ENCODE measurements at places on chromosomes 7 and 10. TPM values are rescaled to one million over a fixed set of nuclear protein-coding genes. Genes with fewer than 3 reads are reported as not detected.

Gene PPIA
- polyA plus RNA-seq = 1,462 TPM

Gene SPDYE6
- 4.3 TPM for polyA plus RNA-seq

Gene SPDYE1
- 0.72 TPM for polyA plus RNA-seq

Gene SH2B2
- 1.6 TPM for polyA plus RNA-seq

DNA sequence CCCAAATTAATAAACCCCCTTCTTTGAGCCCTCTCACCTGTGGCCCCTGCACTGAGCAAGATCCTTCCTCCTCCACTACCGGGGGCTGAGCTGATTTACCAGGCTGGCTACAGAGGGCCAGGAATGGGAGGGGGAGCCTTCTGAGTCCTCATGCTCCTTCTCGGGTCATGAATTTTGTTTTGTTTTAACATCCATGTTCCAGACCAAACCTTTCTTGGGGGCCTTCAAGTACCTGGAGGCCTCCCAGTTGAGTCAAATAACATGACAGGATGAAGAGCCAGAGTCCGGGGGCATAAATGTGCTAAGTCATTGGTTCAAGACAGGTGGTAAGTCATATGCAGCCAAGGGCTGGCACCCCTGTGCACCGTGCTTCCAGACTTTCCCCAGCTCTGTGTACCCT is 39.6 kb downstream of the AFAP1L2 start:
- no peak for DNase-seq
- H3K4me3 ChIP-seq = no peak overlapping the region
- peaks cover 13% of the 10 kb centered on the region for H3K4me1 ChIP-seq
- no peaks in the 10 kb centered on the region for H3K36me3 ChIP-seq

DNA sequence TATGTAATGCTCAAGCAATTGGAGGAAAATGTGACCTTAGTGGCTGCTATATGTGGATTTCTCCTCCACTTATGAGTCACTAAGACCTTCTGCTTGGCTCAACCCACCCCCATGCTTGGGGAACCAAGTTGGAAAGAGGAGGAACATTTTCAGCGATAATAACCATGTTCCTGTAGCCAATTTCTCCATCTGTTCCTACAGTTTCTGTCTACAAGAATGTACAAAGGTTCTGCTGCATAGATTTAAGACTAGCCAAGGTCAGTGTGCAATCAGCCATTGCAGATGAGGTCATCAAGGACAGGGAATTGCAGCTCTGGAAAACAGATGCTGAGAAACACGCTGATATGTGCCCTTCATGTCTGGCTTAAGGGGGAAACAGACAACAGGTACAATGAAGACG is 5.6 kb upstream of the NRCAM start:
- no peak for DNase-seq
- peaks cover 15% of the 10 kb centered on the region for H3K27me3 ChIP-seq
- H3K36me3 ChIP-seq = no peaks in the 10 kb centered on the region
- H3K27ac ChIP-seq = no peak overlapping the region
- H3K4me3 ChIP-seq = no peak overlapping the region

- H3K36me3 ChIP-seq = no peaks in the 10 kb centered on the region
- DNase-seq = no peak
- no peaks in the 10 kb centered on the region for H3K4me1 ChIP-seq
- H3K27me3 ChIP-seq = no peaks in the 10 kb centered on the region
- H3K27ac ChIP-seq = no peak overlapping the region
- no peak overlapping the region for H3K4me3 ChIP-seq
Measured at GRCh38 chr10:115657161-115657860, 564.1 kb downstream of the ATRNL1 start.

DNA sequence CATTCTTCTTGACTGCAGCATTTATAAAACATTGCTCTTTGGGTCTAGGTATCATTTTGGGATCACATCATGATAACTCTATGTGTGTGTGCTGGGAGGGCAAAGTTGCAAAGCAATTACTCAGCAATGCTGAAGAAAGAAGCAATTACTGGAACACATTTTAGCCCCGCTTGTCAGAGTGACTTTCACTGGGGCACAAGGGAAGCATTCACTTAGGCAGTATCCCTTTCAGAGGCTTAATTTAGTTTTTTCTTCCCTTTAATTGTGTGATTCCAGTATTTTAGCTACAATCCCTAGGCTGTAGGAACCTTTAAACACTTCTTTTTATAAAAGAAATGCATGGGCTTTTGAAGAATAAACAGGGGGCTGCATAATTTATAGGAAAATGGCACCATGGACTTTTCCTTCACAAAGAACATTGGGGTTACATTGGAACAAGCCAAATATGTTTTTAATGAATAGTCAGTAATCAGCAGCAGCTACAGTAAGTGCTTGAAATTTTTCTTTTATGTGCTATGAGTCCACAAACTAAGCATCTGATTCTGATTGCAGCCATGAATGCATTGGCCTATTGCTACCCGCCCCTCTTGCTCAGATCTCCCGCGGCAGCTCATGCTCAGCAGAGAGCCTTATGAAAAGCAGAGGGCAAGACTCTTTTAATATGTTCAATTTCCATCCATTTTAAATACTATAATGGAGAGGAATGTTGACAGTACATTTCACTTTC is 51.2 kb upstream of the NXPH1 start:
- DNase-seq = no peak
- no peaks in the 10 kb centered on the region for H3K36me3 ChIP-seq
- H3K4me3 ChIP-seq = no peak overlapping the region
- no peaks in the 10 kb centered on the region for H3K27me3 ChIP-seq

- DNase-seq = no peak
- no peak overlapping the region for H3K4me3 ChIP-seq
- peaks cover 38% of the 10 kb centered on the region for H3K36me3 ChIP-seq
- peaks cover 15% of the 10 kb centered on the region for H3K4me1 ChIP-seq
- no peaks in the 10 kb centered on the region for H3K27me3 ChIP-seq
- H3K27ac ChIP-seq = no peak overlapping the region
Measured at GRCh38 chr7:5413449-5413786, 10.2 kb downstream of the TNRC18 start.

GRCh38 chr7:127838816-127839415 is 186.9 kb downstream of the SND1 start:
- H3K4me1 ChIP-seq = peaks cover 3% of the 10 kb centered on the region
- no peaks in the 10 kb centered on the region for H3K36me3 ChIP-seq
- H3K27me3 ChIP-seq = no peaks in the 10 kb centered on the region
- H3K4me3 ChIP-seq = peak overlapping the region; percentile 16
- H3K27ac ChIP-seq = peak overlapping the region; percentile 72

DNA sequence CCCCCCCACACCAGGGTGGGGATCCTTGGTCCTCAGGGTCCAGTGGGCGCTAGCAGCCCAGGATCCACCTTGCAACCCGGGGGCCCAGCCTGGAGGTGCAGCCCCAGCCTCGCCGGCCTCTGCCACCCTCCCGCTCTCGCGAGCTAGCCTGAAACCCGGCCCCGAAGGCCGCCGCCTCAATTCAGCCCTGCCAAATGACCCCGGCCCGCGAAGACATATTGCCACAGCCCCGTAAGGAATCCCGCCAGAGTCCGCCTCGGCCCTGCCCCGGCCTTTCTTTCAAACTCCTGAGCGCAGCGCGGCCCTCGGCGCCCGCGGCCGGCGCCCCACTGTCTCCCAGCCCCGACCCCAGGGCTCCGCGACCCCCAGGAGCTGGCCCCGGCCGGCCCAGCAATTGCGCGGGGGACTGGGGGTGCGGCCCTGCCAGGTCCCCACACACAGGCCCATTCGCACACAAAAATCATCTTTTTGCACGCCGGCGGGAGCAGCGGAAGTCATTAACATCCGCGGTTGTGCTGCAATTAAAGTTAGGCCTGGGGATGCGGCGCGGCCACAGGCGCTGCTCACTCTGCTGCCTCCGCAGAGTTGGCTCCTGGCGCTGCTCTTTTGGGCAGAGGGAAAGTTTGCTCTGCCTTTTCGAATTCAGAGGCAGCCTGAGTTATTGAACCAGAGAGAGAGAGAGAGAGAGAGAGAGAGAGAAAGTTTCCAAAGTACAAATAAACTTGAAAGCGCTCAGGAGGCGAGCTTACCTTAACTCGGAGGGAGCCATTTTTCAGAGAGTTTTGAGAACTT is 4.0 kb downstream of the HOXA5 start:
- peaks cover 8% of the 10 kb centered on the region for H3K27me3 ChIP-seq
- H3K36me3 ChIP-seq = peaks cover 4% of the 10 kb centered on the region

DNA sequence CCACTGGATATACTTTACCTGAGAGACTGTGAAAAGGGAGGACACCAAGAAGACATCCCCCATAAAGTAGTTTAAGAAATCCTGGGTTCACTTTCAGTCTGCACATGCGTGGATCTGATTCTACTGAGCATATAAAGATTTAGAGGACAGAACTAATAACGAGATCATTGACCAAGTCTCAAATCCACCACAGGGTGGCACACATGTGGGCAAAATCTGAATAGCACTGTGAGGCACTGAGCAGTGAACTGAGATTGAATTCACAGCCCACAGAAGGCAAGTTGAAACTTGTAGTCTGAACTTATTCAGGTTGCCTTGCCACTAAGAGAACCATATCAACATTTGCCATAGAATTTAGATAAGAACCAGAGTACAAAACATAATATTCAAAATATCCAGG is 818.6 kb downstream of the GRID1 start:
- H3K36me3 ChIP-seq = no peaks in the 10 kb centered on the region
- no peaks in the 10 kb centered on the region for H3K27me3 ChIP-seq
- H3K27ac ChIP-seq = no peak overlapping the region
- no peak overlapping the region for H3K4me3 ChIP-seq
- DNase-seq = peak; percentile 37
- H3K4me1 ChIP-seq = peaks cover 3% of the 10 kb centered on the region

DNA sequence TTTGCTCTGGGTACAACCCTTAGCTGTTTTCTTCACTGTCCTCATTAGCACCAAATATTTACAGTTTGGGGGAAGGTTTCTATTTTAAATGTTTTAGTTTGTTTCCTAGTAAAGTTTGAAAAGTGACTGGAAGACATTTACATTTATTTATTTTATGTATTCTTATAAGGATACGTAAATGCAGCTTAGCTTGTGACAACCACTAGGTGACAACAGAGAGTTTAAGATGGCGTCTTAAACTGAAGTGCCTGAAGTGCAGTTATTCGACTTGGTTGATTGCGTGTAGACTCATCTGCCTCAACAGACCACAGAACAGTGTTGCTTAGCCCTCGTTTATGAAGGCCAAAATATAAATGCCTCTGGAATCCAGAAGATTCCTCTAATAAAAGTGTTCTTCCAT is 378.2 kb upstream of the MYO3A start:
- H3K36me3 ChIP-seq = no peaks in the 10 kb centered on the region
- no peak overlapping the region for H3K4me3 ChIP-seq

DNA sequence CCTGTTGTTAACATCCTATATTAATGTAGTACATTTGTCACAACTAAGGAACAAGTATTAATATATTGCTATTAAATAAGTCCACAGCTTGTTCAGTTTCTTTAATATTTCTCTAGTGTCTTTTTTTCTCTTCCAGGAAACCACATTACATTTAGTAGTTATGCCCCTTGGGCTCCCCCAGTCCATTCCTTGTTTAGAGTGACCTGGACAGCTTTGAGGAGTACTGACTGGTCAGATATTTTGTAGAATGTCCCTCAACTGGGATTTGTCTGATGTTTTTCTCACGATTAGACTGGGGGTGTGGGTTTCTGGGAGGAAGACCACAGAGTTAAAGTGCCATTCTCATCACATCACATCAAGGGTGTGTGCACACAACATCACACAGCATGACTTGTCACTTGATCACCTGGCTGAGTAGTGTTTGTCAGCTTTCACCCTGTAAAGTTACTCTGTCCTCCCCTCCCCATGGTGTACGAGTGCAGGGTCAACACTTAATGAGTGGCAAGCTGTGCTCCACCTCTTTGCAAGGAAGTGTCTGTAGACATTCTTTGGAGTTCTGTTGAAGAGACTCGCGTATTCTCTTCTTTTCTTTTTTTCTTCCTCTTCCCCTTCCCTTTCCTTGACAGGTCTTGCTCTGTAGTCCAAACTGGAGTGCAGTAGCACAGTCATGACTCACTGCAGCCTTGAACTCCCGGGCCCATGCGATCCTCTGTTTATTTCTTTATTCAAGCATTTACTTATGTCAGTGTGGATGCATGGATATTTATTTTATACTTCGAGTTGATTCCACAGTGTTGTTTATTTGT is 10.2 kb downstream of the LMTK2 start:
- H3K36me3 ChIP-seq = no peaks in the 10 kb centered on the region
- no peak overlapping the region for H3K4me3 ChIP-seq
- no peak overlapping the region for H3K27ac ChIP-seq
- peak; percentile 27 for DNase-seq
- no peaks in the 10 kb centered on the region for H3K27me3 ChIP-seq

DNA sequence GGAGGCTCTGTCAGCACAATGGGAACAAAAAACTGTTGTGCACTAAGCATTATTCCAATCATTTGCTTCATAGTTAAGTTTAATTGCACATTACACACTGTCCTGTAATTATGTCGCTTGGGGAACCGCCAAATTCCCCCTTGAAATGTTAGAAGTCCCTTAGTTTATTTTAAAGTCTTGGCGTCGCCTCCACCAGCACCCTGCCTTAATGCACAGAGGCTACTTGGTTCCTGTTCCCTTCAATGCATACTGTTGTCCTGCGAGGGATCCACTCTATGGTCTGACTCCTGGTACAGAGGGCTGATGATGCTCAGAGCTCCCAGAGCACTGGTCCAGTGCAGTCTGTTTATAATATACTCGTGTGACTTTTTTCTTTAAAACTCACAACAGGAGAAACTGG is 330.7 kb downstream of the ELMO1 start:
- no peaks in the 10 kb centered on the region for H3K36me3 ChIP-seq
- no peaks in the 10 kb centered on the region for H3K27me3 ChIP-seq
- H3K4me3 ChIP-seq = no peak overlapping the region
- H3K4me1 ChIP-seq = no peaks in the 10 kb centered on the region
- H3K27ac ChIP-seq = no peak overlapping the region

- H3K4me1 ChIP-seq = peaks cover 29% of the 10 kb centered on the region
- DNase-seq = no peak
- peaks cover 14% of the 10 kb centered on the region for H3K27me3 ChIP-seq
- H3K27ac ChIP-seq = no peak overlapping the region
Measured at GRCh38 chr10:103490986-103491314, 2.6 kb upstream of the NEURL1 start.

GRCh38 chr10:124198125-124198501 is 104.7 kb upstream of the CHST15 start:
- no peak overlapping the region for H3K4me3 ChIP-seq
- H3K4me1 ChIP-seq = no peaks in the 10 kb centered on the region
- no peak for DNase-seq
- no peaks in the 10 kb centered on the region for H3K36me3 ChIP-seq
- no peak overlapping the region for H3K27ac ChIP-seq
- H3K27me3 ChIP-seq = no peaks in the 10 kb centered on the region

GRCh38 chr10:126459878-126460481 is 71.7 kb upstream of the ADAM12 start:
- H3K4me3 ChIP-seq = no peak overlapping the region
- H3K27ac ChIP-seq = no peak overlapping the region
- no peaks in the 10 kb centered on the region for H3K36me3 ChIP-seq
- no peaks in the 10 kb centered on the region for H3K4me1 ChIP-seq
